Left cardiac atrium (tissue), 4 donors: ENCODE measurements at places on chromosomes 5 and 9. TPM values are rescaled to one million over a fixed set of nuclear protein-coding genes. Genes with fewer than 3 reads are reported as not detected.

The C9orf50 gene
- not detected for total RNA-seq

The FGD3 gene
- total RNA-seq: 2.7 TPM

The FST gene
- total RNA-seq: 10.5 TPM

- no peak for DNase-seq
Measured at GRCh38 chr5:72280581-72281069, 39.4 kb downstream of the MRPS27 start.

GRCh38 chr5:106127985-106128384, 1542.8 kb downstream of the EFNA5 start:
- no peak for DNase-seq

DNA sequence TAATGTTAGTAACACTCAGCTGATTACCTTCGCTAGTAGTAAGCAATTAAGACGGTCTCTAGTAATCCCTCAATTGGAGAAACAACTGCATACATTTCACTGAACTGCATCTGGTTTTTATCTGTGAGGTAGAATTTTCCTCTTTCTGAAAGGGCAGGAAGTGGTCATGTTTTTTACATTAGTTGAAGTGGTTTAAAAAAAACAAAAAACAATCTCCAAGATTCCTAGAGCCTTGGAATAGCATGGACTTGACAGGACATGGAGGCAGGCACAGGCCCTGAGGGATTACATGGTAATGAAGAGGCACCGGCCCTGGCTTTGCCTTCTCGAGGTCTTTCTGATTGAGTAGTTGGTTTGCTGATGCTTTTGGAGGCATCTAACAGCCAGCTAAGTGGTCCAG, 25.8 kb downstream of the THBS4 start:
- DNase-seq: no peak

DNA sequence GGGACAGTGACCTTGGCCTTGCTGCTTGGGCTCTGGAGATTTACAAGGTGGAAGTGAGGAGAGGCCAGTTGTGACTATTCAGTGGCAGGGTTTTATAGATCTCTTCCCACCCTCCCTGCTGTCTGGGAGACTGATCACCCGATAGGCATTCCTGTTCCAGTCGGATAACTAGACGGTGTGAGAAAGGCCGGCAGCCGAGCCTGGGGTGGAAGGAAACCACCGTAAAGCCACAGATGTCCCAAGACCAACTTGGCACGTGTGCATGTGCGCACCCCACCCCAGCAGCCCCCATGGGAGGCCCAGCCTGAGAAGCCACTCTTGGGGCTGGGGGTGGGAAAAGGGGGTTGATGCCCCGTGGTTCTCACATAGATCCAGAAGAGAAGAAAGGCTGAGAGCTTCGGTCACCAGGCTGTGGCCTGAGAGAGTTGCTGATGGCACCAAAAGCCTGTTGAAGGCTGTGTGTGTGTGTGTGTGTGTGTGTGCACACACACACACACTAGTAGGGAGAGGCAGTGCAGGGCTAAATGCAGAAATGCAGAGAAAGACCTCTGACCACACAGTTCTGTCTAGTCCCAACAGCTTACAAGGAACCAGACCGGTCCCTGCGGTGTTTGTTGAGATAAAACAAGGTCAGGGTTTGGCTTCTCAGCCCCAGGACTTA, 225.8 kb downstream of the FANCC start:
- DNase-seq: no peak

DNA sequence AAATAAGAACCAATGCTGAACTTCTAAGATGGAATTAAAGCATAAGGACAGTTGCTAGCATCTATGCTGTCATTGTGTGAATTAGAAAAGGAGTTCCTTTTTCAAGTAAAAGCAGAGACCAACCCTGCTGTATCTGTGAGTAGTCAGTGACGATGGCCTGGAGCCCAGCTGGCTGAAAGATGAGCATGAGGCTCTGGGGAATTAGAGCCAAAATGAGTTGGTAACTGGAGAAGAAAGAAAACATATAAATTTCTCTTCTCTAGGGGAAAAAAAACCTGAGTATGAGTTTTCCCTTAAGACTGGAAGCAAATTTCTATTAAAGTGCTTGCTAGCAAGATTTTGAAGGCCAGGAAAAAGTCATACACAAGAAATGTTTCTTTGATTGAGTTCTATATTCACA, 1.6 kb upstream of the SPZ1 start:
- no peak for DNase-seq

GRCh38 chr5:96825243-96825642, 17.5 kb upstream of the ERAP1 start:
- no peak for DNase-seq

The SRD5A1 gene
- 2.0 TPM for total RNA-seq
